ENCODE measurements at places on chromosomes 7 and 10. TPM values are rescaled to one million over a fixed set of nuclear protein-coding genes. Genes with fewer than 3 reads are reported as not detected.

DNA sequence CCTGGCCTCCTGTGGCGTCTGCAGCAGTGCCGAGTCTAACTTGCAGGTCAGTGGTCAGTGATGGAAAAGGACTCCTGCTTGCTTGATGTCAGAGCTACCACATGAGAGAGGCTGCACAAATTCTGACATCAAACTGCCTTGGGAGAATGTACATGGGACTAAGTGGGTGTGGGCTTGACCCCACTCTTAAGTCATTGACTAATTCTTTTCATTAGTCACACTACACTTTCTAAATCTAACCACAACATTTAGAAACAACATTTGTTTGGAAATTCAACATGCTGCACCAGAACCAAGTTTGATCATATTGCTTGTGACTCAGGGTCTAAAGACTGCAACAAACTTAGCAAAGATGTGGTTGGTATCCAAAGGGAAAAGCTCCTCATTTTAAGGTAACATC lies 24.4 kb upstream of the CDC14C start:
- H3K27ac ChIP-seq, result no peak overlapping the region
- no peaks in the 10 kb centered on the region for H3K4me1 ChIP-seq
- H3K36me3 ChIP-seq, result no peaks in the 10 kb centered on the region
- H3K4me3 ChIP-seq, result no peak overlapping the region
- peak; percentile 85 for DNase-seq
- H3K27me3 ChIP-seq, result no peaks in the 10 kb centered on the region

DNA sequence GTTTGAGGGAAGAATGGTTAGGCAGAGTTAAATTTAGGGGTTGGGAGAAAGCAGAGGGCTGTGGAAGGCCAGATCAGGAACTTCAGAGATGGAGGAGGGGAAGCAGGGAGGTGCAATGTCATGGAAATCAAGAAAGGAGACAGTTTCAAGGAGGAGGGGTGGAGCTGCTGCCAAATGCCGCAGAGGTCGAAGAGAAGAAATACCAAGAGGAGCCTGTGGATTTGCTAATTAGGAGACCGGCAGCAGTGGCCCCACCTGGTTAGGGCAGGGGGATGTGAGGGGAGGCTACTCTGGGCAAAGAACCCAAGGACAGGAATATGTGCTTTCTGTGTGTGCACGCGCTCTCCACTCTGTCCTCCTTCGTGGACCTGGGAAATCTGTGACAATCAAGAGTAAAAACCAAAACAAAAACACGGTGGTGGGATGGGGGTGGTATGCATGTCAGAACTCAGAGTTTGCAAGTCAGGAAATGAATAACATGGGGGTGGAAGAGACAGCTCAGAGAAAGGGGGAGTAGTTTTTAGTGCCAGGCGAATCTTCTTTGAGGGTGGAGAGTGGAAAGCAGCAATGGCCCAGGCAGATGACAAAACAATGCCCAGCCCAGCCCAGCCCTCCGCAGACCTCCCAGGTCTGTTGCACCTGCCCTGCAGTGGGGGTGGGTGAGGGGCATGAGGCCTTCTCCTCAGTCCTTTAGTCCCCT lies 102.9 kb upstream of the PAX2 start:
- peaks cover 46% of the 10 kb centered on the region for H3K27me3 ChIP-seq
- DNase-seq, result no peak
- no peak overlapping the region for H3K4me3 ChIP-seq
- H3K27ac ChIP-seq, result no peak overlapping the region
- no peaks in the 10 kb centered on the region for H3K4me1 ChIP-seq

- peaks cover 14% of the 10 kb centered on the region for H3K27me3 ChIP-seq
- no peak for DNase-seq
- H3K4me3 ChIP-seq, result no peak overlapping the region
- H3K4me1 ChIP-seq, result no peaks in the 10 kb centered on the region
- H3K36me3 ChIP-seq, result no peaks in the 10 kb centered on the region
Observed at GRCh38 chr7:45151967-45152366, 5.6 kb upstream of the RAMP3 start.

- H3K4me1 ChIP-seq, result no peaks in the 10 kb centered on the region
- H3K27me3 ChIP-seq, result peaks cover 3% of the 10 kb centered on the region
- no peak overlapping the region for H3K27ac ChIP-seq
- H3K4me3 ChIP-seq, result no peak overlapping the region
- no peak for DNase-seq
Observed at GRCh38 chr7:46396481-46396880, 475.4 kb upstream of the IGFBP3 start.

- H3K27ac ChIP-seq, result no peak overlapping the region
- no peaks in the 10 kb centered on the region for H3K4me1 ChIP-seq
- no peak for DNase-seq
- H3K27me3 ChIP-seq, result no peaks in the 10 kb centered on the region
Observed at GRCh38 chr7:17745610-17746009, 194.7 kb downstream of the SNX13 start.

- DNase-seq, result no peak
- H3K36me3 ChIP-seq, result no peaks in the 10 kb centered on the region
- H3K27ac ChIP-seq, result no peak overlapping the region
- no peak overlapping the region for H3K4me3 ChIP-seq
- H3K4me1 ChIP-seq, result no peaks in the 10 kb centered on the region
- H3K27me3 ChIP-seq, result no peaks in the 10 kb centered on the region
Observed at GRCh38 chr7:19853261-19853832, 79.9 kb upstream of the TMEM196 start.

DNA sequence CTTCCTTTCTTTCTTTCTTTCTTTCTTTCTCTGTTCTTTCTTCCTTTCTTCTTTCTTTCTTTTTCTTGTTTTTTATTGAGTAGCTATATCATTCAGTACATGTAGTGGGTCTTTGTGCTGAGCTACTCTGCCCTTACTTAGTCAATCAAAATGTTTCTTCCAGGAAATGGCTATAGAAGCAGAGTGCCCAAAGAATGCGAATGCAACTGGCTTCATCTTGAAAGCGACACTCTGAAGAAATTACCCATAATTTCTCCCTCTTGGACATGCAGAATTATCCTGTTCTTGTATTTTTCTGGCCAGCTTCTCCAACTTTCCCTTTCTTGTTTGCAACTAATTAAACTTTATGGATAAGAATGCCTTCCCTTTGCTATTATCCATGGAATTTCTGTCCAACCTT lies 441.5 kb downstream of the MAGI2 start:
- H3K4me1 ChIP-seq, result no peaks in the 10 kb centered on the region
- no peak overlapping the region for H3K27ac ChIP-seq
- no peaks in the 10 kb centered on the region for H3K36me3 ChIP-seq
- H3K27me3 ChIP-seq, result no peaks in the 10 kb centered on the region
- DNase-seq, result no peak

PPP1R3A gene
- total RNA-seq, result not detected
